Parietal lobe (tissue), 2 donors: ENCODE measurements at places on chromosomes 6 and 20. TPM values are rescaled to one million over a fixed set of nuclear protein-coding genes. Genes with fewer than 3 reads are reported as not detected.

The MOXD1 gene
- total RNA-seq: 26.9 TPM

The CDK19 gene
- 78.9 TPM for total RNA-seq

The PM20D2 gene
- total RNA-seq: 16.6 TPM

The CCN6 gene
- not detected for total RNA-seq

The PHF10 gene
- total RNA-seq: 45.7 TPM

The C6orf163 gene
- total RNA-seq: 23.5 TPM

The DNAH8 gene
- total RNA-seq: under 0.01 TPM

The VGLL2 gene
- total RNA-seq: not detected

The LGSN gene
- total RNA-seq: 0.63 TPM

The SNAP25 gene
- total RNA-seq: 100 TPM

The EFCAB8 gene
- total RNA-seq: not detected

The CD83 gene
- total RNA-seq: 19.7 TPM
